ENCODE measurements at places on chromosomes 2 and 18.

DNA sequence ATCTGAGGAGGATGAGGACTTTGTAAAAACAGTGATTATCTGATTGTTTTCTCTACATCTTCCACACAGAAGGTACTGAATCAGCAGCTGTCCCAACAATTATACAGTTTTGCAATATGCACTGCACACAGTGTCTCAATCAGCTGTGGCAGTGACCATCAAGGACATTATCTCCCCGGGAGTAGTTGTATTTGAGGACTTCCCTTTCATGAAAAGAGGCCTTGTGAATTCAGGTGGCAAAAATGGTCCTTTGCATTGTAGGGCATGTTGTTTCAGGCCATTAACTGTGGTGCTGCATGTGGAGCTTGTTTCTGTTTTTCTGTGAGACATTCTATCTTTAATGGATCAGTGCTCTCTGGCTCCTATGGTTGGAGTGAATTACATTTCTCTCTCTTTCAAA lies 779.4 kb upstream of the FSHR start:
- no peak for DNase-seq

GRCh38 chr2:44912660-44913059 lies 28.8 kb upstream of the SIX3 start:
- no peak for DNase-seq

GRCh38 chr2:163849756-163850435 lies 114.1 kb upstream of the FIGN start:
- no peak for DNase-seq

- DNase-seq, result no peak
Measured at GRCh38 chr2:197838036-197838435, 33.6 kb downstream of the PLCL1 start.

GRCh38 chr2:158782616-158783015 lies 12.5 kb upstream of the DAPL1 start:
- DNase-seq, result no peak

GRCh38 chr2:81389203-81389602 lies 1084.7 kb upstream of the LRRTM1 start:
- DNase-seq, result no peak

- DNase-seq, result no peak
Measured at GRCh38 chr2:65350651-65351056, 81.7 kb downstream of the SPRED2 start.

- DNase-seq, result no peak
Measured at GRCh38 chr18:27428120-27428519, 243.0 kb upstream of the CHST9 start.

GRCh38 chr2:102356741-102357140 lies 1.1 kb downstream of the IL18R1 start:
- DNase-seq, result no peak

DNA sequence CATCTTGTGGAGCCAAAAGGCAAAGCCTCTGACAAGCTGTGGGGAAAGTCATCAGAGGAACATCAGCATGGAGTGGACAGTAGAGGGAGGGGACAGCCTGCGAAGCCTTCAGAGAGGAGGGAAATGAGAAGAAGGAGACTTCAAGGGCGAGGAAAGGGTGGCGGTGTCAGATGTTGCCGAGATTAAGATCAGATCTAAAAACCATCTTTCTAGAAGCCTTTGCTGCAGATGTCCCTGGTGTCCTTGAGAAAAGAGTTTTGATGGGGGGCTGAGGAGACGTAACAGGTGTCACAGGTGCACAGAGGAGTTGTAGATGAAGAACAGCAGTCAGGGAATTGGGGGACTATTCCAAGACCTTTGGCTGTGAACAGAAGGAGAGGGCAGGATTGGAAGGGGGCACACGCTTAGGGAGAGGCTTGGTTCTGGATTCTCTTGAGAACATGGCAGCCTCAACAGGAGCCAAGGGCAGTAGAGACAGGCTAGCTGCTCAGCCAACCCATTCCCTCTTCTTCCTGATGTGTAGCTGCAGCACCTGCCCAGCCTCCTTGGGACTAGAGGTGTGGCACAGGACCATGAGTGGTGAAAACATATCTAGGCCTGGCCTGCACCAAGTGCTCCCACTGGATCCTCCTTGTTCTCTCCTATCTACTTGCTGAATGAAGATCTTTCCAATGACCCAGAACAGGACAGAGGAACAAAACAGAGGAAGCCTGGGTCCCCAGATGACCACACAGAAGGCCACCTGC lies 22.7 kb upstream of the NCL start:
- no peak for DNase-seq

GRCh38 chr2:139122711-139123158 lies 342.5 kb upstream of the NXPH2 start:
- no peak for DNase-seq

GRCh38 chr2:222862106-222862908 lies 1.5 kb downstream of the ACSL3 start:
- DNase-seq, result no peak

- no peak for DNase-seq
Measured at GRCh38 chr2:184769686-184770085, 171.4 kb downstream of the ZNF804A start.

- peak; percentile 27 for DNase-seq
Measured at GRCh38 chr2:19868701-19869580, 32.8 kb downstream of the TTC32 start.

- no peak for DNase-seq
Measured at GRCh38 chr2:201496785-201497184, 45.2 kb downstream of the STRADB start.

DNA sequence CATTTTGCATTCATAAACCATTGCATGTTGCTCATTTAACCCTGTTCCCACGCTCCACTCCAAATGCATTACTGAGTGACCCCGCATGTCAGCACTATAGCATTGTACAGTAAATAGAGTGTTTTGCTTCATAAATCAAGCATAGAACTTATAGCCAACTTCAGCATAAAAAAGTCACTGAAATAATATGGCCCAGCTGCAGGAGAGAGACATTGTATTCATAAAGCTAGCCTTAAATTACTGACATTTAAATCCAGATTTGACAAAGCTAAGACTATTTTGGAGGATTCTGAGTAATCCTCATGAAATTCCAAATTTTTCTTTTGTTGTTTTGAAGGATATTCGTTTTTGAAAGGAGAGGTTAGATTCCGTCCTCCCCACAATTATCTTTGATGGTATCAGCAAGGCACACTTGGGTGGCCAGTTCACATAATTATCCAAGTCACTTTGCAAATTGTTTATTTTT lies 320.9 kb upstream of the TCF4 start:
- DNase-seq, result no peak

DNA sequence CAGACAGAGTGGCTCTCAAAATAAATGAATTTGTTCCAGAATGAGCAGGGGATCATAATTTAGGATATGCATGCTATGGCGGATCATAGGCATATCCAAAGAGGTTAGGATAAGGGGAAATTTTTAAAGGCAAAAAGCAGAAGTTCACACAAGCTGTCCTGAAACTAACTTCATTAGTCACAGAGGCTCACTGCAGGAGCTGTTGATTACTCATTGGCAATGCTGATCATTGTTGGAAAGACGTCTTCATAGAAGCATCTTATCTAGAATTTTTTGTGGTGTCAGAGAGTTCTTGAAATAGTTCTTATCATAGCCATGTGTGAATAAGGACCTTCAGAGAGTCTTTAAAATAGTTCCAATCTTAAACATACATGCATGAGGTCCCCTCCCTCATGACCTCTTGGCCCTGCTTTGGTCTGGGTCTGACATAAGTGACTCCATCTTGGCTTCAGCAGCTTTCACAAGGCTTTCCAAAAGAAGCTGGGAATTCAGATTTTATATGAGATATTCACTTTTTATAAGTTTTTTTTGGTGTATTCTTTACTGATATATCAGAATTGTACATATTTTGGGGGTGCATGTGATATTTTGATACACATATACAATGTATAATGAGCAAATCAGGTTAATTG lies 7.5 kb upstream of the CCDC195 start:
- DNase-seq, result no peak

- no peak for DNase-seq
Measured at GRCh38 chr2:237642038-237642734, 14.8 kb downstream of the LRRFIP1 start.

Data from activated gamma-delta T cell (primary cell).